ENCODE measurements at places on chromosomes 7 and 10.

GRCh38 chr10:70558871-70559810, 43.4 kb downstream of the PRF1 start:
- peak; percentile 83 for DNase-seq

DNA sequence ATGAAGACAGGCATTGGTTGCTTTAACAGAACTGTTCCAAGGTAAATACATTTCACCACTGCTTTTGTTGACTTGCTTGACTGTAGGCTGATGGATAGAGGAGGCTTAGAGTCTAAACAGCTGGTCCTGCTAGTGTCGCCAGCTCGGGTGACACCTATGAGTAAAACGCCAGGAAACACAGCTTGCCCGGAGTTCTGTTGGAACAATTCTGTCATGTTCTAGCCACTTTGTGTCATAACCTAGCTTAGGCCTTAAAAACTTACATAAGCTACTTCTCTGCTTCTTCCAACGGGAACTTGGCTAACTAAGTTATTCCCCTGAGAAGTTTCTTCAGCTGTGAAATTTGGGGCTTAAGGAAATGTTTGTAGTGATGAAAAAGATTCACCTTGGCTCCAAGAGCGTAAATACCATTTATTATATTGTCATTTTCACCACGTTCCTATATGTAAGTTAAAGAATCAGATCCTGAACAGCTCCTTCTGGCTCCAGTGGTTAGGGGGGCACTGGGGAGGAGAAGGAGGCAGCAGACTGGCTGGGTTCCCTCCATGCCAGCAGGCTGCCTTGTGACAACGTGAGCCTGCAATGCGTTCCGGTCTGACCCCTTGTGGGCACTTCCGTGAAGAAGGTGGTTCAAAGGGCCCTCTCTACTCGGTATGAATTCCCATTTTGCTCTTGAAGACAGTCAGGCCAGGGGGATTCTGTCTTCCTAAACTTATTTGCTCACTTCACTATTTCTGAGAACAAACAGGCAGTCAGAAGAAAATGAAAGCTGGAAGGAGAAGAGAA, 253.2 kb downstream of the BMPER start:
- no peak for DNase-seq

DNA sequence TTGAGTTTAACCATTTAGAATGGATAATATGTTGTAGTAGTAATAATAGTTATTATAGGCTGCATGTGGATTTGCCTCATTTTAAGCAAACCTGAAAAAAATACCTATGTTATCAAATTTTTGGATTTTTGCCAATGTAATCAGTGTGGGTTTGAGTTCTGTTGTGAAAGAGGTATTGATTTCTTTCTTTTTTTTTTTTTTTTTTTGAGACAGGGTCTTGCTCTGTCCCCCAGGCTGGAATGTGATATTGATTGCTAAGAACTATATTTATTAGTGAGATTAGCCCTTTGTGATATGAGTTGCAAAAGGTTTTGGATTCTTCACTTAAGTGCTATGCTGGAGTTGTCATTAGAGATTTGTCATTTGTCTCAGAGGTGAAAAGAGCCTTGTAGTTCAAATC, 124.4 kb downstream of the ST7 start:
- DNase-seq: no peak

- no peak for DNase-seq
Measured at GRCh38 chr10:21100871-21101514, 203.9 kb upstream of the NEBL start.

DNA sequence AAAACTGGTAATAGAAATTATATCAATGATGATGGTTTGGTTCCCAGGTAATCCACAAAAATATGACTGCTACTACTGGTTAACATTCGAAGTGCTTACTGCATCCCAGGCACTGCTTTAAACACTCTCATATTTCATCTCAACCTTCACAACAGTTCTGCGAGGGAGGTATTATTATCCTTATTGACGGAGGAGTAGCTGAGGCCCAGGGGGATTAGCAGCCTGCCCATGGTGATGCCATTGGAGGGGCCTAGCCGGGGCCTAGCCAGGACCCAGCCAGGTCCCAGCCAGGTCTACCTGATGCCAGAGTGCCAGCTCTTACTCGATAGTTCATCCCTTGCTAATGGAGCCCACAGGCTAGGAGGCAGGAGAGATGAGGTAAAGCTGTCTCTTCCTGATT, 217.1 kb downstream of the FAM107B start:
- DNase-seq: no peak

DNA sequence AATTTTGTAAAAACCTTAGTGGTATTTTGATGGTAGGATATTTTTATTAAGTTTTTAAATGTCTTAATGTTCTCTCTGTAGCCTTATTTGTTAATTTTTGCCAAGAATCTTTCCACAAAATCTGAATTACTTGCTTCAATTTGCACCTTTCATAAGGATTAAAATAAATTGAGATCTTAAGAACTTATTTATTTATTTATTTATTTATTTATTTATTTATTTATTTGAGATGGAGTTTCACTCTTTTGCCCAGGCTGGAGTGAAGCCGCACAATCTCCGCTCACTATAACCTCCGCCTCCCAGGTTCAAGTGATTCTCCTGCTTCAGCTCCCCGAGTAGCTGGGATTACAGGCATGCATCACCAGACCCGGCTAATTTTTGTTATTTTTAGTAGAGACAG, 98.6 kb downstream of the PPP1R9A start:
- DNase-seq: no peak

DNA sequence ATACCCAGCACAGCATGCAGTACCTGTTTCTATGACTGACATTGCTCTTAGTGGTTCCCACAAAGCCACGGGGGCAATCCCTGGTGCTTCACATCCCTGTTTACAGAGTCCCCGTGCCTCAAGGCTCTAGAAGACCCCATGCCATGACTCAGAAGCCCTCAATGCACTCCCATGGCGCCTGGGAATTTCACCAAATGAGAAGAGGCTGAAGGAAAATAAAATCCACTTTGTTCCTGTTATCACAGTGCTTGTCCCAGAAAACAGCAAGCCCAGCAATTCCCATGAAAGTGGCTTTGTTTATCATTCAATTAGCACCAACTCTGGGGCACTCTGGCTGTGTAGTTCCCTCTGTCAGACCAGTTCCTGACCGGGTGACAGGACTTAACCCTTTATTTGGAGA, 268.3 kb downstream of the TNS3 start:
- no peak for DNase-seq

- no peak for DNase-seq
Measured at GRCh38 chr7:5586279-5586962, 162.8 kb upstream of the TNRC18 start.

GRCh38 chr10:74437822-74438221, 286.8 kb downstream of the ADK start:
- DNase-seq: no peak

GRCh38 chr10:8311526-8312070, 257.1 kb downstream of the GATA3 start:
- no peak for DNase-seq

GRCh38 chr7:27000496-27000895, 95.3 kb downstream of the HOXA1 start:
- DNase-seq: no peak

DNA sequence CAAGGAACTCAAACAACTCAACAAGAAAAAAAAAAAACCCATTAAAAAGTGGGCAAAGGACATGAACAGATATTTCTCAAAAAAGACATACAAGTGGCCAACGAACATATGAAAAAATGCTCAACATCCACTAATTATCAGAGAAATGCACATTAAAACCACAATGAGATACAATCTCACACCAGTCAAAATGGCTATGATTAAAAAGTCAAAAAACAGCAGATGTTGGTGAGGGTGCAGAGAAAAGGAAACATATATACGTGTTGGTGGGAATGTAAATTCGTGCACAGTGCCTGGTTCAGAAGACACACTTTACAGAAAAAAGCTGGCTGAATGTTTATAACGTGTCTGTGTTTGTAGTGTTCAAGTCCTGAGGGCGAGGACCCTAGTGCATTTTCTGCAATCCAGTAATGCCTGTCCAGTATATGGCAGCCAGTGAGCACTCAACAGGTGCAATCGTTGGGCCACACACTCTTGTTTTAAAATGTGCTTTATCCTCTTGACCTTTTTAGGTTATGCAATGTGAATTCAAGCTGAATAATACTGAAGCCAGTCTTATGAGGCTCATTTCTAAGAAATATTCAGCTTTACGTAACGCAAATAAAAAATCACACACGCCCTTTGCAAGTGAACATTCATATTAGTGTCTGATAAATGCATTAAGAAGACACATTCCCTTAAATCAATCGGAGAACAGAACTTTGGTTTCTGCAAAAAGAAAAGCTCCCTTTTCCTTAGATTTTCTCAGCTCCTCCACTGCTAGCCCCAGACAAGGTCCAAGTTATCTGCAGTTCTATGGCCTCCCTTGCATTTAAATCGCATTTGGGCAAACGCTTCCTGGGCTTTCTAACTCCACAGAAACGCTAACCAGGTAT, 813 bp upstream of the MTURN start:
- DNase-seq: no peak

DNA sequence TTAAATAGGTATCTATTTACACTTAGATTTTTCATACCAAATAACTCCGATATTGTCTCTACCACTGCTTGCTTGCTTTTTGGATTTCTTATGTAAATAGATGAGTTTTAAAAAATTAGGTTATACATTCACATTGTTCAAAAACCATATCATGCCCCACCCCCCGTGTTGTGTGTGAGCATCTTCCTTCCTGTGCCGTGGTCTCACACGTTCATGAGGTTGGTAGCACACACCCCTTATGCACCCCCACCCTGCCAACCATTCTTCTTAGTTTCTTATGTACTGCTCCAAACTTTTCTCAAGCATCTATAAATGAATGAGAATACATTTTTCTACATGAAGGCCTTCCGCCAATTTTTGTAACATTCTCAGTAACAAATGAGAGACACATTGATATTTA, 115.6 kb downstream of the FANK1 start:
- peak; percentile 64 for DNase-seq

DNA sequence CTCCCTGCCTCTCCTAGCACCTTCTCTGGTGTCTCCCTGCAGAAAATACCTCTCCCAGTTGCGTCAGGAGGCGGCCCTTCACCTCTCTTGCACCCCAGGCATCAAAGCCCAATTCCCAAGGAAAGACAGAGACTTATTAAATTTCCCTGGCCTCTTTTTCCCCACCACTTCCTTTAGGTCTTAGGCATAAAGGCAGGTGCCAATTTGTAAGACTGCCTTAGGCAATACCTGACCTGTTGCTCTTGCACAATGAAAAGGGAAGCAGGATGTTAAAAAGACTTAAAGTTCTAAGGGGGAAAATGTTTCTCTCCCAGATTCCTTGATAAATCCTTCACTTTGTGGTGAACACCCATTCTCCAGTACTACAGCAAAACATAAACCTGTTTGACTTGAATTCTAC, 186.7 kb downstream of the SLC25A13 start:
- DNase-seq: no peak

GRCh38 chr10:46294641-46295220, 7.9 kb downstream of the ANTXRL start:
- no peak for DNase-seq

- no peak for DNase-seq
Measured at GRCh38 chr7:129702761-129703338, 91.3 kb downstream of the NRF1 start.

DNA sequence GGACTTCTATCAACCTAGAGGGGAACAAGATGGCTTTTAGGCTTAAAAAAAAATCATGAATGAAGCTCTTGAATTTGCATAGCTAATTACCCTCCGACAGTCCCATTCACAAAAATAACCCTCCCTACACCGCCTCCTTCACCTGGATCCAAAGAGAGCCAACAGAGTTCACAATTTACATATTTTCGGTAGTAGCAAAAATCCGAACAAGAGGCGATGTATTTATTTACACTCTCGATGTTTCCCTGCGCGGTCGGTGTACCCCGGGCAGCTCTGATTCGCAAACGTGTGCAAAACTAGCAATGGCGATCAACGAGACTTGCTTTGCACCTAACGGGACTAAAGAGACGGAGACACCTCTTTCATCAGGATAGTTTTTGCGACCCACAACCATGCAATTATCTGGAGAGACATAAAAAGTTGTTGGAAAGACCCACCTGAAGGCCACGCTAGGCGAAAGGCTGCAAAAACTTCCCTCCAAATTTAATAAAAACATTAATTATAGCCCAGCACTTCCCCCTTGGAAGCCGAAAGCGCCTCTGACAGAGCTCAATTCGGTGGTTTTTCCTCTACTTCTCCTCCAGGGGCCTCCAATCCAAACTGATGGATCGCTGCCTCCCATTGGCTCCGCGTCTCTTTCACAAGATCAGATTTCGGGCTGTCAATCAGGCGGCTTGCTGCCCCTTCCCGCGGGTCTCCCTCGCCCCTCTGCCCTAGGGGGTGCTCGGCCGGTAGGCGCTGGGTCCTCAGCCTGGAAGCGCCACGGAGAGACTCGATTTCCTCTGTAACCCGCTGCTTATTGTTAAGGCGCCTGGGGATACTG, at the start of gene ETV1:
ETV1 (minus strand) TSS at position 541 of the 823 bp plus-strand sequence. CDS start 614 bp downstream, outside the sequence.
- DNase-seq: no peak

DNA sequence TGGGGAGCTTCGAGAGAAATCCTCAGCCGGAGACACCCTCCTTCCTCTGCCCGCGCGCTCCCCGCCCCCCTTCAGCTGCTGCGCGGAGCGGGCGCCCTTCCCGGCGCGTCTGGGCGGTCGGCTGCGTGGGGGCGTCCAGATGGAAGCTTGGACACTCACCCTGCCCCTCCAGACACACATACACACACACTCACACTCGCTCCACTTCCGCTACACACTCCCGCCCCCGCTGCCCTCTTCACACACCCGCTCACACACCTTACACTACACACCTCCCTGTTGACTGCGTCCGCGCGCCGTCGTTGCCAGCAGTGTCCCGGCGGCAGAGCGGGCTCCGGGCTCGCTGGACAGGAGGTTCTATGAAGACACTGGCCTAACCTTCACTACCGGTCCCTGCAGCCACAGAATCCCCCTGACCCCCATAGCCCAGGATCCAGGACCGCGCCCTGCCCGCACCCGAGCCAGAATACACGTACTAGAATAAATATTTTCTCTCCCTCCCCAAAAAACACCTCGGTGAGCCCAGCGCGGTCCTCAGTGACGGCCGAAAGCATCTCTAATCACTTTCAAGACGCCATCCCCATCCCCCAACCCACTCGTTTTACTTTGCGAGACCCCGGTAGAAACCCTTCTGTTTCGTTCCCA, 1.1 kb upstream of the EGR2 start:
- peak; percentile 34 for DNase-seq

- no peak for DNase-seq
Measured at GRCh38 chr10:85318809-85319807, 990.7 kb downstream of the CCSER2 start.
